ENCODE measurements at places on chromosomes 3 and 15.

- no peak for DNase-seq
Observed at GRCh38 chr3:171561596-171562323, 101.6 kb upstream of the TNIK start.

GRCh38 chr3:188881954-188882641 is 289.7 kb upstream of the TPRG1 start:
- no peak for DNase-seq

- DNase-seq = no peak
Observed at GRCh38 chr3:118949113-118949760, 85.4 kb downstream of the IGSF11 start.

DNA sequence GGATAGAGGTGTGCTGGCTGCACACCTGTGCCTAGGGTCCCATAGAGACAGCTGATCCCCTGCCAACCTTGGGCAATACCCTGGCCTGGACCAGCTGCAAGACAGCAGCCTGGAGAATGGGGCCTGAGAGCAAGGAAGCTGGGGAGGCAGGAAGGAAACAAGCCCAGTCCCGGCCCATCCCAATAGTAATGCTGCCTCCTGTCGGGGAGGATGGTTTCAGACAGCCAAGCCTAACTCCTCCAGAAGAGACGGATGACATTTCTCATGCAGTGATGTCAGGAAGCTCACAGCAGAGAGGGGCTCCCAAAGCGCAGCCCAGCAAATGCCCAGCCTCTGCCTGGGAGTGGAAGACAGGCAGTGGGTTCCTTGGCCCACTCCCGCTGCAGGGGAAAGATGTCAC is 408.8 kb downstream of the OCA2 start:
- no peak for DNase-seq

DNA sequence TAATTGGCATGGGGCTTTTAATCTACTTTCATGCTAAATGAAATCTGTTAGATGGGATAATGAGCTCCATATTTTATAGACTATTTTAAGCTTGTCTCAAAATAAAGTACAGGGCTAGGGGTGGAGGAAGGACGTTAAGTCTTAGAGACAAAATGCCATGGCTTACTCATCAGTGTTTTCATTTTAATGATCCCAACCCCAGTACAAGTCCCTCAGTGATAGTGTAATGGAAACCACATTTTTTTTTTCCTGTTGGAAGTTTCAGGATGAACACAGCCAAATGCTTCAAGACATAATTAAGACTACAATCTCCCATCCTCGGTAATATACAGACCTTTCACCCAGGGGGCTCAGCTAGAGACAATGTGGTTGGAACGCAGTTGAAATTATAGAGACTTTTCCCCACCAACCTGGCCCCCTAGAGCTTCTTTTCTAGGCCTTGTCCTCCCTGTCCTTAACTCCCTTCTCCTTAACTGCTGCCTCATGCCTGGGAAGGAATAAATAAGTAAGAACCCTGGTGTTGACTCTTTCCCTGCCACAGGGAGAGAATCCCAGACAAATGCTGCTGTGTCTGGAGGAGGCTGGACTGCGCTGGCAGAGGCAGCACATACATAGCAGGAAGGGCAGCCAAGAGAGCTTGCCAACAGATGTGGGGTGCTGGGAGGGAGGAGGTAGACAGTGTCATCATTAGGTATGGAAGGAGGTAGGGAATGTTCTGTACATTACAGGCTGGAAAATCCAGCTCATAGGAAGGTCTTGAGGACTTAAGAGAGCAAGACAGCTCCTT is 115.4 kb upstream of the ROPN1 start:
- DNase-seq = no peak

DNA sequence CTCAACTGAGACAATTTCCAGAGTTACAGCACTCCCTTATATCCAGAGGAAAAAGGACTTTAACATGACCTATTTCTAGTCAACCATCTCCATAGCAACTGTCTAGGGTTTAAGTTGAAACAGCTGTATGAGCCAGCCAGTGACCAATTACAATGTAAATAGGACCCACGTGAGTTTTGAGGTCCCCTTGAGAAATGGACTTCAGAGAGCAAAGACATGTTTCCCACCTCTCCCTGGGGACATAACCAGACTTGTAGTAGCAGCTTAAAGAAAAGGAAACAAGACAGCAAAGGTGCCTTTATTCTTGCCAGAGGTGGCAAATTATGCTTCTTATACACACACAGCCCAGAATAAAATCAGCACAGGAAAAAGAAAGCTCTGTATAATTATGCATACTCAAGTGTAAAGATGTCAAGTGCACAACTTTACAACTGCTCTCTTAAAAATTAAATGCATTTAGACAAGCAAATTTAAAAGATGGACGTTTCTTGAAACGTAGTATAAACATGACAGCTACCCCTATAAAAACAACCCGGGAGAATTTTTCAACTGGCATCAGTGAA is 40.2 kb downstream of the SUMF1 start:
- no peak for DNase-seq

DNA sequence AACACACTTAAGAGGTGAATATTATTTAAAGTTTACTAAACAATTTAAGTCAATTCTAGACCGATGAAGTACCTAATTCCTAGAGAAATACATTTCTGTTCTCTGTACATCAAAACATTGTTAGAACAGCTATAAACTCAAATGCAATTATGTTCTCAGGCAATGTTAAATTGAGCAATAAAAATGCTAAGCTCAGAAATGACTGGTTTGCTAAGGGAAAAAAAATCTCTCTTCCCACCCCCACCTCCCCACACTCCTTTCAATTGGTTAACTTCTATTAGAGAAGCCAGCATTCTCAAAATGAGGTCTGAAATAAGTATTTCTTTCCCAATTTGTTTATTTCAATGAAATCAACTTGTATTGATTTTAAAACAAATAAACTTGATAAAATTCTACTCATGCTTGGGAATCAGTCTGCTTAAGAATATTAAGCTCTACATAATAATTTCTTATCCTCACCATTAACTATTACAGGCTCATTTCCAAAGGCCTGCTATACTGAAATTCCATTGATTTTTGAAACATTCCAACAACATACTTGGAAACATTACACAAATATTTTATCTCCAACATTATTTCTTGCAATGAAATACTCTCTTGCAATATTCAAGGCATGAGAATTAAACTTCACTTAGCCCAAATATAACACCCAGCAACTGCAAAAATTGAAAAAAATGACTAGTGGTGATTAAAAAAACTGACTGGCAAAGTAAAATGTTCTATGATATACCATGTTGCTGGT is 22.6 kb downstream of the TSPAN3 start:
- no peak for DNase-seq

GRCh38 chr3:51224283-51224682 is 160.8 kb upstream of the MANF start:
- DNase-seq = no peak

DNA sequence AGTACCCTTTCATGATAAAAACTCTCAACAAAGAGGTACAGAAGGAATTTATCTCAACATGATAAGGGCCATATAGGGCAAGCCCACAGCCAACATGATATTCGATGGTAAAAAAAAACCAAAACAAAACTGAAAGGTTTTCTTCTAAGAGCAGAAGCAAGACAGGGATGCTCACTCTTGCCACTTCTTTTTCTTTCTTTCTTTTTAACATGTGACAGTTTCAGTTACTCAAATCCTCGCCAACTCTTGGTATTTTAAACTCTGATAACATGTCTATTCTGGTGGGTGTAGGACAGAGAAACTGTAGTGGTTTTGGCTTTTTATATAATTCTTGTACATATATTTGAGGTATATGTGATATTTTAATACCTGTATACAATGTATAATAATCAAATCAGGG is 74.0 kb upstream of the NMNAT3 start:
- DNase-seq = no peak

- no peak for DNase-seq
Observed at GRCh38 chr15:89469426-89470096, 26.8 kb downstream of the RHCG start.

DNA sequence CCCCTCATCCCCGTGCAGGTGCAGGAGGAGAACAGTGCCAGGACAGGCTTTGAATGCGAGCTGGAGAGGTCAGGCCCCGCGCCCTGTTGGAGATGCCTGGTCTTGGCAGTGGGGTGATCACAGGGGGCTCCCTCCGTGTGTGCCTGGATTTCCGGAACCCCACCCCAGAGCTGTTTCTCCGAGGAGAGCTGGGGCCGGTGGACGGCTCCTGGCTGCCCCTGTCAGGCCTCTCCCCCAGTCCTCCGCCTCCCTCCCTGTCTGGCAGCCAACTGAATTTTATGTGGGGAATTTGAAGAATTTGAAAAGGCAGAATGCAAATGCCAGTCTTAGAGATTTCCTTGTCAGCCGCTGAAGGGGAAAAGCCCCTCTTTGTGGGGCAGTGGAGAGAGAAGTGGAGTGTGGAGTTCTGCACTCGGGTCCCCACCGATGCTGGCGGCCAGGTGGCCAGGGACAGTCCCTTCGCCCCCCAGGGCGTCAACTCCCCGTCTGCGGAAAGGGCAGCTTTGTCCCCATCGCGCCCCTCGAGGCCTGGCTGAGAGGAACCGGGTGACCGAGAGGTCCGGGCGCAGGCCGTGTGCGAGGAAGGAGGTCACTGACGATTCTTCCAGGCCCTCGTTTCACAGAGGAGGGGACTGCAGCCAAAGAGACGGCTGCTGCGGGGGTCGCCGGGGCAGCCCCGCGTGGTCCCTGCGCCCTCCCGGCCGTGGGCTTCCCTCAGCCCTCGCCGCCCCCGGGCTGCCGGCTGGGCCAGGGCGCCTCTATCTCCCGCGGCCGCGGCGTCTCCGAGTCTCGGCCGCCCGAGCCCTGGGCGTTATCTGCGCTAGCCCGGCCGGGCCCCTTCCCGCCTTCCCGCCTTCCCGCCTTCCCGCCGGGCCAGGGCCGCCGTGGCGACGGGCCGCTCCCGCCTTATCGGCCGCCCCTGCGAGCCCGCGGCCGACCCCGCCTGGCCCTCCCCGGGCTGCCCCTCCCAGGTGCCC is 56.0 kb upstream of the LCTL start:
- DNase-seq = no peak

DNA sequence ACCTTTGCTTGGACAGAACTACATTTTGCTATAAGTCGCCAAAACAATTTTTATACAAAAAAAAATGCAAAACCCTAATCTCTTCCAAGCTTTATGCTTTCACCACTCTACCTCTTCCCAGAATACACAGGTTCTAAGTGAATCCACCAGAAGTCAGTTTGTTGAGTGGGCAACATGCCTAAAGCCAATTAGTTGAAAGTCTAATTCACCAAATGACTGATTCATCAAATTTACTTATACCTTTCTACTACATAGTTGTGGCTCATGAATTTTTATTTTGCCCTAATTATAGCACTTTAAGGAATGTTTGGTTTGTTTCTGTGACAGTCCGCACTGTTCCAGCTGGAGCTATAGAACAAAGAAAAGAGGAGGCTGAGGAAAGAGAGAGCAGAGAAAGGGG is 265.9 kb upstream of the TGFBR2 start:
- no peak for DNase-seq

DNA sequence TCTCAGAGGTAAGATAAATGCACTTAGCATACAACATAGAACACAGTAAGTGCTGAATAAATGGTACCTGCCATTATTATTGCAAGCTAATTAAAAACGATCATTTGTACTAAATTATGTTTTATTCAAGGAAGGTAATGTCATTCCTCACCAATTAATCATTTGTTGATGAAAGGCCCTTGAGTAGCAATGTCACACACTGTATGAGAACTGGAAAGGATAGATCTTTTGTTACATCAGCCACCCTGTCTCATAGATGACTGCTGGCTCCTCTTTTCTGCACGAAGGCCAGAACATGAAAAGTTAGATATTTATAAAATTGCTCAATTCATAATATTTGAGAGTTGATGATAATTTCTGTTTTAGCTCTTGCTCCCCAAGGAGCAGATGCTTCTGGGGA is 415.4 kb downstream of the RBMS3 start:
- DNase-seq = no peak
